ENCODE measurements at places on chromosomes 2 and 18. TPM values are rescaled to one million over a fixed set of nuclear protein-coding genes. Genes with fewer than 3 reads are reported as not detected.

GTF2A1L gene
- not detected for total RNA-seq

RUFY4 gene
- not detected for total RNA-seq

DNA sequence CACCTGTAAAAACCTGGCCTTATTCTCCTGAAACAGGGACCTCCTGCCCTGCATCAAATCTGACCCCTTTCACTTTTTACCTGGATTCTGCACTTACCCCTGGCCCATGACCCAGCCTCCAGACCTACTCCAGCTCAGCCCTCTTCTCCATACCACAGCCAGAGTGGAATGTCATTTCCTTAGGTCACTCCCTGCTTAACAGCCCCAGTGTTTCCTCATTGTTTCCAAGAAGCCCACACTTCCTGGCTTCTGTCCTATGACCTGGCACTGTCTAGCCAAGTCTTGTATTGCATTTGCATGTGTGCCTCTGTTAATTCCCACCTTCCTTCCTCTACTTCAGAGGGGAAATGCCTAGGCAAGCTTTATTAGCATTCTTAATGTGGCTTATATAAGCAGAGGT is 51.4 kb upstream of the TRIB2 start:
- no peak for DNase-seq

DNA sequence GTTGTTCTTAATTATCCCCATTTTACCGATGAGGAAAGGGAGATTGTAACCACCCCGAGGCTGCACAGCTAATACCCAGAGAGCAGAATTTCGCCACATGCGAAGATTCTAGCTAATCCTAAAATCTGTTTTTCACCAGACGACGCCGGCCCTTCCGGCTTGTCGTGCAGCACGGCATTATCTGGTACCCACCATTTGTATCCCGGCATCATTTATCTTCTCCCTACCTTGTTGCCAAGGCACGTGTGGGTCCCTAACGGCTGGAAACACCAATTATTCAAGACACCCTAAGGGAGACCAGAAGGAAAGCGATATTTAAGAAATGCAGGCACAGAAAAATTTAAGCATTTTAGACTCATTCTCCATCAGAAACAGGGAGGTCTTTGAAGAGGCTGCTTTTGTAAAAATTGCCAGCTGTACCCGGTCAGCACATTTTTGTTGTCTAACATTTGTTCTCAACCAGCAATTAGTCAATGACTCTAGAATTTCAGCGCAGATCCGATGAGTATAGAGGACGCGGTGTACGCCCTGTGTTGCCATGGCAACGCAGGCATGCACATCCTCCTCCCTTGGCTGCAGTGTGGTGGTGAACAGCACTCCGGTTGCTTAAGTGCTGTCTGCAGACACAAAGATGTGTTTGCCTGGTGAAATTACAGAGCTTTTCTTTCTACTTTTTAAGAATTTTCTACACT is 111.6 kb downstream of the AGAP1 start:
- peak; percentile 90 for DNase-seq

PHLPP1 gene
- total RNA-seq: 5.7 TPM

DNA sequence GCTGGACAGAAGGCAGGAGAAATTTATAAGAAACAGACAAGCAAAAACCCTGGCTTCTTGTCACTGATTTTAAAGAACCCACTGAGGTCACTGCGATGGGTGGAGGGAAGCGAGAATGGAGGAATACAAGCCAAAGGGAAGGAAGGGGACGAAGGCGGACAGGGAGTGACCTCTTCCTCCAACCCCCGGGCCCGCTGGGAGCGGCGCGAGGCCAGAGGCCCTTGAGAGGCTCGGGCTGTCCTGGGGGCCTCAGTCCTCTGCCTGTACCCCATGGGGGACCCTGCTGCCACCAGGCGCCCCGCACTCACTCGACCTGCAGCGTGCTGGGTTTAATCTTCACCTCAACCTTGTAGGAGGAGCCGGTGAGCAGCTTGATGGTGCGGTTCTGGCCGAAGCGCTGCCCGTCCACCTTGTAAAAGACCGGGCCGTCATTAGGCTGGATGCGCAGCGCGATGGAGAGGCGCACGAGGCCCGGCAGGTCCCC is 793 bp downstream of the CNRIP1 start:
- peak; percentile 83 for DNase-seq

GRCh38 chr2:239327536-239328350 is 73.1 kb downstream of the HDAC4 start:
- DNase-seq: peak; percentile 80

ZAP70 gene
- total RNA-seq: 1.5 TPM
